ENCODE measurements at places on chromosomes 6 and 20.

DNA sequence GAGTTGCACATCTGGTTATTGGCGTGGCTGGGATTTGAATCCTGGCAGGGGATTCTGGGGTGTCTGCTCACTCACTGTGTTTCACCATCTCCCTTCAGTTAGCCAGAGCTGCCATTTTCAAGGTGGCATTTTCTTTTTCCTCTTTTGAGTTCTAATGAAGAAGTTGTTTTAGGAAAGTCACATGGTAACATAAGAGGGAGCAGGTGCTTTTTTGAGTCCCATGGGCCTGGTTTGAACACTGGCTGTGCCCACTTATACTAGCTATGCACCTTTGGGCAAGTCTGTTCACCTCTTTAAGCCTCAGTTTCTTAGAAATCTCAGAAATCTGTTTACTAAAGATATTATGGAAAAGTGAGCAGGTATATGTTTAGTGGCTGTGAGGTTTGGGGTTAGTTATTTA, 39.6 kb downstream of the ANKS1A start:
- peak; percentile 75 for DNase-seq

GRCh38 chr6:117706504-117706903, 31.2 kb downstream of the NUS1 start:
- DNase-seq, result no peak

GRCh38 chr6:21164768-21165326, 428.7 kb upstream of the SOX4 start:
- no peak for DNase-seq

- DNase-seq, result peak; percentile 52
These were observed 401.4 kb downstream of the MAFB start for GRCh38 chr20:40287683-40288082.

GRCh38 chr6:83311231-83311630, 118.1 kb downstream of the RWDD2A start:
- no peak for DNase-seq
